ENCODE measurements at places on chromosomes 7 and 10.

DNA sequence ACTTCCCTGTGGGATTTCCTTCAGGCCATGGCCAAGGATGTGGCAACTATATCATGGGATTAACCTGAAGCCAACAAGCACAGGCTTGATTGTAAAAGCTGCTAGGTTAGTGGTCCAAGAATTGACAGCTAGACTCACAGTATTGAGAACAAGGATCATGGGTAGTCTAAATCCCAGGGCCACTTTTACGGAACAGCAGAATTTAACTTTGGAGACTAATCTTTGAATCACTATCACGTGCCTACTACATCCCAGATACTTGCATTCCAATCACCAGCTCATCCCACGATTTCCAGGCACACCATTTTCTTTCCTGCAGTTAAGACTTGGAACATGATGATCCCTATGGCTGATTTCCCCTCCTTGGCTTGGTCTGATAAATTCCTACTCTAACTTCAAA lies 65.6 kb upstream of the ADO start:
- no peak for DNase-seq

GRCh38 chr7:82810558-82811259 lies 352.0 kb downstream of the PCLO start:
- DNase-seq = peak; percentile 67

GRCh38 chr7:27351786-27352185 lies 109.2 kb downstream of the EVX1 start:
- DNase-seq = no peak

GRCh38 chr10:103928784-103929183 lies 10.8 kb upstream of the STN1 start:
- no peak for DNase-seq

GRCh38 chr10:108911814-108912541 lies 1011.3 kb downstream of the XPNPEP1 start:
- peak; percentile 88 for DNase-seq

- no peak for DNase-seq
These were observed 9.5 kb downstream of the ANKIB1 start for GRCh38 chr7:92255308-92255707.

- DNase-seq = no peak
These were observed 3.5 kb upstream of the RGS10 start for GRCh38 chr10:119546009-119546408.

GRCh38 chr7:1021366-1021765 lies 23.0 kb upstream of the GPR146 start:
- DNase-seq = no peak

DNA sequence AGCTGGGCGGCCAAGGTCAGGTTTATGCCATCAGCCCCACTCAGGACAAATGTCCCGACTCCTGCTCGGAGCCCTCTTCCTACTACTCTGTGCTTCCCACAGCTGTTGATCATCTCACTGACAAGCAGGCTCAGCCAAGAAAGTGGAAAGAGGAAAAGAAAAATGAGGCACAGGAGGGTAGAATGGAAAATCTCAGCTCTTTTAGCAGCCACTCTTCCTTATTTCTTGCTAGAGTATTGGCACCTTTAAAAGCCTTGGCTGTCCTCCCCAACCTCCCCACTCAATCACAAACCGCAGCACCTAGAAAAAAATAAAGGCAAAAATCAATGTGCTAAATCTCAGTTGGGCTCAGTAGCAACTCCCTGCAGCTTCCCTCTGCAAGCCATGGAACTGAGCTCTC lies 35.3 kb upstream of the AGK start:
- DNase-seq = peak; percentile 10

DNA sequence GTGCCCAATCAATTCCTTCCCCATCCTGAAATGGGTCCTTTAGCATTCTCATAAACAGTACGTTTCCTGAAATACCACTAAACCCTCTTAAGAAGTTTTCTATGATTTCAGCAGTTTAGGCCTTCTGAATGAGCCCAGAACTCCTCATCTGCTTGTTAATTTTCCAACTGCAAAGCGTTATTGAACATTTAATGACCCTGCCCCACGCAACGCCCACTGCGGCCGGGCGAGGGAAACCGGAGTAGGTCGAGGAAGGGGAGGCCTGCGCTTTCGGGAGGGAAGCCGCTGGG lies 608 bp upstream of the UBN2 start:
- no peak for DNase-seq

GRCh38 chr7:930975-931758 lies 23.3 kb downstream of the ADAP1 start:
- DNase-seq = no peak

- DNase-seq = no peak
These were observed 56.8 kb downstream of the FAS start for GRCh38 chr10:89047397-89047796.

DNA sequence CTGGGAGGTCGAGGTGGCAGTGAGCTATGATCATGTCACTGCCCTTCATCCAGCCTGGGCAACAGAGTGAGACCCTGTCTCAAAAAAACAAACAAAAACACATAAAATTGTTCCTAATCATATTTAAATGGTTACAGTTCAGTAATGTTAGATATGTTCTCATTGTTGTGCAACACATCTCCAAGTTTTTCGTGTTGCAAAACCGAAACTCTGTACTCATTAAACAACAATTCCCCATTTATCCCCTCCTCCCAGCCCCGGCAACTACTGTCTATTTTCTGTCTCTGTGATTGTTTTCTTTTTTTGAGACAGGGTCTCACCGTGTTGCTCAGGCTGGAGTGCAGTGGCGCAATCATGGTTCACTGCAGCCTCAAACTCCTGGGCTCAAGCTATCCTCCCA lies 16.1 kb upstream of the PRXL2A start:
- DNase-seq = no peak

DNA sequence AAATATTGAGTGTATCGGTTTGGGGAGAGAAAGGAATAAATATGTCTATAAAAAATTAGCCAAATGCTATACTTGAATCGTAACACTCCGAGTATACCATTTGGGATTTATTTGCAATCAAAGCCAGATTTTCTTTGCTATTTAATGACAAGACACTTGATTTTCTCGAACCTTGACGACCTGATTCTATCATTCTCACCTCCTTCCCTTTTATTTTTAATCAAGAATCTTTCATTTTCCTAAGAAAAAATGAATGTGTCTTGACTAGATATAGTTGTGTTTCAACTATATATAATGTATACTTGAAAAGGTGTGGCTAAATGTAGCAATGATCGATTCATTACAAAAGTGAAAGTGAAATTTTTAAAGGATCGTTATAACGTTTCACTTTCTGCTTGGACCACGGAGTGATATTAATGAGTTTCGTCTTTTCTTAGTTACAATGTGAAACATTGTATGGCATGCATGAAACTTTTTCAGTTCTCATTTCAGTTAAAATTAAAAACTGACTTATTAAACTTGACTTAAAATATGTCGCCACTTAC lies 562 bp downstream of the NUB1 start:
- DNase-seq = no peak

- DNase-seq = no peak
These were observed 4.6 kb downstream of the ATP5F1C start for GRCh38 chr10:7792541-7792940.

All from tongue (tissue), 3 donors.